ENCODE measurements at places on chromosomes 6 and 20.

- no peak for DNase-seq
- H3K27ac ChIP-seq, result no peak overlapping the region
- H3K4me1 ChIP-seq, result no peaks in the 10 kb centered on the region
- H3K27me3 ChIP-seq, result peaks cover 85% of the 10 kb centered on the region
Measured at GRCh38 chr6:105995391-105995865, 90.7 kb upstream of the PRDM1 start.

DNA sequence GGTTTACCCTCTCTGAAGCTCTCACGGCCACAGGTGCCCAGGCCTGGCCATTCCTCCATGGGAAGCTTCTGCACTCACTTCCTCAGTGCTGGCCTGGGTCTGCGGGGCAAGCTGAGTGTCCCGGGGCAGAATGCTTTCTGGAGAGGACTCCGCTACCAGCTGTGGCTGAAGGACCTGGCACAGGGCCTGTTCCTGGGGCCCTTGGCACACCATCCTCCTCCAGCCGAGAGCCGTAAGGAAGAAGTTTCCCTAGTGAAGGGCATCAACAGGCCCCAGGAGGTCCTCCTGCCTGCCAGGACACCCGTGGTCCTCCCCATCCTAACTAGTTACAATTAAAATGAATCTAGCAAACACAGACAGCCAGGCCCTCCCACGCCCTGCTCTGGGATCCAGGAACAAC is 14.0 kb upstream of the KCNK15 start:
- peak; percentile 86 for DNase-seq
- peaks cover 46% of the 10 kb centered on the region for H3K4me1 ChIP-seq
- H3K27me3 ChIP-seq, result no peaks in the 10 kb centered on the region
- no peak overlapping the region for H3K4me3 ChIP-seq
- no peaks in the 10 kb centered on the region for H3K36me3 ChIP-seq

DNA sequence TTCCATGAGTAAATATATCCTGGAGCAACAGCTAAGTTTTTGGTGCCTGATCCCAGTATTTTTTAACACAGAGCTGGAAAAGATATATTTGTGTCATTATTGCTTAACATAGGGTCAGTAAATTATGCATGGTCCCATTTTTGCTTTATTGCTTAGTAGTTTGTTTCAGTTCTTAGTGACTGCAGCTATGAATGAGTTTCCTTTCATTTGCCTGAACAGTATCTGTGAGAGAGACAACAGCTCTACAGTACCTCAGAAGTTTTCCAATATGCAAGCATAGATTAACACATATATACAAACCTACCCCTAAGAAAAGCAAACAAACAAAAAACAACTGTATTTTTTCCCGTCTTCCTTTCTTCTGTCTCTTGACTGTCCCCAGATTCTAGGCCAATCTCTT is 160.3 kb downstream of the MEI4 start:
- no peaks in the 10 kb centered on the region for H3K36me3 ChIP-seq
- no peak overlapping the region for H3K27ac ChIP-seq
- DNase-seq, result no peak

DNA sequence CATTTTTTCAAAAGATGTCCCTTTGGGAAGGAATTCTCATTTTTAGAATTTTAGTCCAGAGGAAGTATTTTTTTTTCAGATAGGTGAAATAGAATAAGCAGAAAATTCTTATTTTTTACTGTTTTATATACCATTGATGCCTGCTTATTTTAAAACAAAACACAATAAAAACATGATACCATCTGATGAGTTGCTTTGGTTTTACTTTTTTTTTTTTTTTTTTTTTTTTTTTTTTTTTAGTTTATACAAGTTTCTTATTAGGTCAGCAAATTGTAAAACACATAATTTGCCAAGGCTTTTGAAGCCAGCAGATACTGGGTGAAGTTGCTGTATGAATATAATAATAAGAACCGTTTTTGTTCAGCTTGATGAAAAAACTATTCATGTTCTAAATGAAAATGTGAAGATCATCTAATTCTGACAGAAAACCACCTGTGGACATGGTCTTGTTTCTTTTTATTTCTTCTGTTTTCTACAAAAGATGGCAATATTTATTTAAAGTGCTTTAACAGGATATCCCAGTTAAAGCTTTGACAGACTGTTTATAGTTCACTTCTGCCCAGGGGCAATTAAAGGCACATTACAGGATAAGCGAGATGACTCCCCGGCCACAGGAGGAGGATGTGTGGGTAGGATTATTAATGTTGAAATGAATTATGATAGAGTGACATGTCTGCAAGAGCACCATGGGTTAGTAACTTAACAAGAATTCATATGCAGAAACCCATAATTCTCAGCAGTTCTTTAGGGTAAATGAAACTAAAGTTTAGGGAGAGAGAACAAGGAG is 31.1 kb downstream of the MYB start:
- no peaks in the 10 kb centered on the region for H3K4me1 ChIP-seq
- H3K27ac ChIP-seq, result no peak overlapping the region
- no peaks in the 10 kb centered on the region for H3K36me3 ChIP-seq

- H3K27ac ChIP-seq, result no peak overlapping the region
- no peaks in the 10 kb centered on the region for H3K27me3 ChIP-seq
- no peaks in the 10 kb centered on the region for H3K36me3 ChIP-seq
- DNase-seq, result no peak
- H3K4me3 ChIP-seq, result no peak overlapping the region
Measured at GRCh38 chr6:149233056-149233715, 84.3 kb upstream of the TAB2 start.

GRCh38 chr6:106060167-106060566 is 26.0 kb upstream of the PRDM1 start:
- no peaks in the 10 kb centered on the region for H3K27me3 ChIP-seq
- no peak overlapping the region for H3K4me3 ChIP-seq
- no peak for DNase-seq
- no peak overlapping the region for H3K27ac ChIP-seq
- no peaks in the 10 kb centered on the region for H3K4me1 ChIP-seq
- no peaks in the 10 kb centered on the region for H3K36me3 ChIP-seq

GRCh38 chr6:22081709-22082108 is 215.1 kb downstream of the PRL start:
- H3K36me3 ChIP-seq, result no peaks in the 10 kb centered on the region
- no peak for DNase-seq
- no peaks in the 10 kb centered on the region for H3K27me3 ChIP-seq
- H3K4me1 ChIP-seq, result peaks cover 14% of the 10 kb centered on the region

GRCh38 chr20:48731536-48731935 is 96.3 kb downstream of the PREX1 start:
- no peaks in the 10 kb centered on the region for H3K36me3 ChIP-seq
- DNase-seq, result no peak
- H3K27me3 ChIP-seq, result no peaks in the 10 kb centered on the region

DNA sequence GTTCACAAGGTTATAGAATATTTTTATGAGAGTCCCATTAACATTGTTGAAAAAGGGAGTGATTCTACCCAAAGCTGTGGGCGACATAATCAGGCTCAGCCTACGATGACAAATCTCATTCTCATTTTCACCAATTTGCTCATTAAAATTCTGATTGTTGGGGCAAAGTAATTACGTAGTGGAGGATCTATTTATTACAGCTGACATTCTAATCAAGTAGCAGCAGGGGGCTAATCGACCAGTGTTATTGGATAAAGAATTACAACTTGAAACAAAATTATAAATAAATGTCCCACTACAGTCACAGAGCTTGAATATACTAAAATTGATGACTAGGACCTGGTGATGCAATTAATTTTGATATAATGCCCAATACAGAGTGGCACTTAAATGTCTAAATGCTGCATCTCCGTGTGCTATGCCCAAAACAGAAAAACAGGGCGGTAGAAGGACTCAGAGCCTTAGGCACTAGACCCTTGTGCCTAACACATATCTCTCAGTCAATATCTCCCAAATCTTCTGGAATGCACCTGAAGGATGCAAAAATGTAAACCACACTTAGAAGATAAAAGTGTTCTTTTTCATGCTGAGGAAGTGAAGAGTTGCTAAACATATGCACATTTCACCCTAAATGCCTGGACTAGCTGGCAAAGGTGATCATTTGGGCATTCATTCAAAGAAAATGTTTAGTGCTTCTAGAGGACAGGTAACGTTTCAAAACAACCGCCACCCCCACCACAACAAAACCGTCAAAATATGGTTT is 88.3 kb downstream of the CD24 start:
- no peaks in the 10 kb centered on the region for H3K27me3 ChIP-seq
- no peak overlapping the region for H3K27ac ChIP-seq
- no peak overlapping the region for H3K4me3 ChIP-seq

- H3K4me3 ChIP-seq, result no peak overlapping the region
- no peak overlapping the region for H3K27ac ChIP-seq
Measured at GRCh38 chr20:11966186-11966585, 48.5 kb downstream of the BTBD3 start.

- DNase-seq, result no peak
- no peak overlapping the region for H3K27ac ChIP-seq
- H3K4me3 ChIP-seq, result no peak overlapping the region
Measured at GRCh38 chr6:21518317-21518716, 75.2 kb upstream of the SOX4 start.

DNA sequence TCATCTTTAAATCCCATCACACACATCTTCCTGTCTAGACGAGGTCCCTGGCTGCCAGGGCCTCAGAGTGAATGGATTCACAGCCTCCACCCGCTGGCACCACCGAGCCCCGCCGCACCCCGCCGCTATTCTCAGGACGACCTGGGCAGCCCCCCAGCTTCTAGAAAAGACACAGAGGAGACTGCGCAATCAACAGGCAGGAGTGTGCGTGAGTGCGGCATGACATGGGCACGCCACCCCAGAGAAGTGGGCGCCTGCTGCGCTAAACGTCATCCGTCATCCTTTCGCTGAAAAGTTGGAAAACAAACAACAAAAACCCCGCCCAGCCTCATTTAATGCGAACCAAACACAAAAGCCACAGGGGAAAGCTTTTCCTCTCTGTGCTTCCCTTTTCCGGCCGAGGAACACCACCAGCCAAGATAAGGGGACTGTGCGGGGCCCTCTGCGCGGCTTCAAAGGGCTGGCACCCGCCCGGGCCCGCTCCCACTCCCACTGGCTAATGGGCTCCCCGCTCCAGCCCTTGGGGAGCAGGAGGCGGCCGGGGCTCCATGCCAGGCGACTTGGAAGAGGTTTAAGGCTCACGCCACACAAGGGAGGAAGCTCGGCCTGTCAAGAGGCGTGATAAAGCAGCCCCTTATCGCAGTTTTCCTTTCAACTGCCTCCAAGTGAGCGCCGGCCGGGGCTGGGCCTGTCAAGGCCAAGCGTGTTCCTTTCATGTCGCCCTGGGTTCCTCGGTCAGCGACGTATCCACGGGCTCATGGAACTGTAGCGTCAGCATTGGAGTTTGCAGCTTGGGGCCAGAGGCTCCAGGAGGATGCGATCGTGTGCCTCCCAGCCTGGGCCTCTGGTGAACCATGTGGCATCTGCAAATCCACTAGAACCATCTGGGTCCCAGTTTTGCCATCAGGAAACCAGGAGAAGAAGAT is 50.1 kb downstream of the NFATC2 start:
- no peaks in the 10 kb centered on the region for H3K36me3 ChIP-seq
- DNase-seq, result peak; percentile 42
- H3K4me3 ChIP-seq, result peak overlapping the region; percentile 21
- H3K4me1 ChIP-seq, result no peaks in the 10 kb centered on the region

DNA sequence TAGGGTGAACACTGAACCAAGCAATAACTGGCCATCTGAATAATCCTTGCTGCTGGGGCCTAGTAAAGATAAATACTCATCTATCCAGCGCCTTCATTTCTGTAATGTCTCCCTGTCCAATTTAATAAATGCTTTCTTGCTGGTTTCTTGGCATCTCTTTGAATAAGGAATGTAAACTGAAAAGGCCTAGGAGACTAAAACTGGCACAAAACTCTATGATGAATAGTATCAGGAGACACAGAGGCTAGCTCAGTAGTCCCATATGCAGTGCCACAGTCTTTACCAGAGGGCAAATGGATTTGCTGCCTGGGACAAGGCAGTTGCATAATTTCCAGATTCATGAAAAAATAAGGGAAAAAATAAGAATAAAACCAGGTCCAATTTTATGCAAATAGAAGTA is 324.4 kb downstream of the CENPW start:
- H3K27me3 ChIP-seq, result no peaks in the 10 kb centered on the region
- H3K27ac ChIP-seq, result no peak overlapping the region
- H3K4me1 ChIP-seq, result peaks cover 64% of the 10 kb centered on the region

- H3K27ac ChIP-seq, result no peak overlapping the region
- H3K4me1 ChIP-seq, result peaks cover 33% of the 10 kb centered on the region
- no peaks in the 10 kb centered on the region for H3K36me3 ChIP-seq
- no peak for DNase-seq
- H3K27me3 ChIP-seq, result no peaks in the 10 kb centered on the region
- H3K4me3 ChIP-seq, result peak overlapping the region; percentile 51
Measured at GRCh38 chr6:105993341-105994117, 92.6 kb upstream of the PRDM1 start.

DNA sequence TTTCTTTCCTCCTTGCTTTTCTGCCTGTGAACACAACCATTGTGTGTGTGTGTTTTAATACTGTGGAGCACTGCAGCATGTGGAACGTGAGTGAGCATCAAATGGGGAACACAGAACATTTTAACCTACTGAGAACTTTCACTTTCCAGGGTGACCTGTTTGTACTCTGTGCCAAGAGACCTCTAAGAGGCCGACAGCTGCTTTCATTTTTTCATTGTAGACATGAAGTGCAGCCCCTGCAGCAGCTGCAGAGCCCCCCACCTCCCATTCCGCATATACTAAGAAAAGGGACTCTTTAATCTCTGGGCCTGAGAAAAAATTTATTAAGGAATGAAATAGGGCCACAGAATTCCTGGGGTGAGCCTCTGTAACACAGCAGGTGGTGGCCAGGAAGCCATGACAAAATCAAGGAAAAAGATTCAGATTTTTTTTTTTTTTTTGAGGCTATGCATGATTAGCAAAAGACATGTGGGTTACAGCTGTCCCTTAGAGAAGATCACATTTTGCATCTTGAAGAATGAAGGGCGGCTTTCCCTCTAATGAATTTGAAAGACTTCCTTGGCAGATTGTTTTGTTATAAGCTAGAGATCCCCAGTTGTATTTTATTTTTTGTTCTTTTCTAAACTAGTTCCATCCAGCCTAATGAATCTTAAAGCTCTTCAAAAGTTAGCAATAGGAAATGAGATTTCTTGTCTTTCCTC is 503.4 kb downstream of the CD109 start:
- H3K4me3 ChIP-seq, result no peak overlapping the region
- no peaks in the 10 kb centered on the region for H3K27me3 ChIP-seq
- H3K36me3 ChIP-seq, result no peaks in the 10 kb centered on the region
- no peak overlapping the region for H3K27ac ChIP-seq
- H3K4me1 ChIP-seq, result no peaks in the 10 kb centered on the region

DNA sequence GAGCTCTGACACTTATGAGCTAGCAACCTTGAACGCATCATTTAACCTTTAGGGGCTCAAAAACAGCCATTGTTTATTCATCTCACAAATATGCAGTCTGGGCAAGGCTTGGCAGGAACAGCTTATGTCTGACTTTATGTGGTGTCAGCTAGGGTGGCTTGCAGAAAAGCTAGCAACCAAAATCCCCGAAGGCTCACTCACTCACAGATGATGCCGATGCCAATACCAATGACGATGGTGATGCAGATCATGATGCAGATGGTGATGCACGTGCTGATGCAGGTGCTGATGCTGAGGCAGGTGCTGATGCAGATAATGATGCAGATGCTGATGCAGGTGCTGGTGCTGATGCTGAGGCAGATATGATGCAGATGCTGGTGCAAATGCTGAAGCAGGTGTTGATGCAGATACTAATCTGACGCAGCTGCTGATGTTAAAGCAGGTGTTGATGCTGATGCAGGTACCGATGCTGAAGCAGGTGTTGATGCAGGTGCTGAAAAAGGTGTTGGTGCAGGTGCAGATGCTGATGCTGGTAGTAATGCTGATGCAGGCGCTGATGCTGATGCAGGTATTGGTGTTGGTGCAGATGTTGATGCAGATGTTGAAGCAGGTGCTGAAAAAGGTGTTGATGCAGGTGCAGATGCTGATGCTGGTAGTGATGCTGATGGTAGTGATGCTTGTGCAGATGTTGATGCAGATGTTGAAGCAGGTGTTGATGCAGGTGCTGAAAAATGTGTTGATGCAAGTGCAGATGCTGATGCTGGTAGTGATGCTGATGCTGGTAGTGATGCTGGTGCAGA is 195.6 kb downstream of the NFATC2 start:
- H3K36me3 ChIP-seq, result no peaks in the 10 kb centered on the region
- no peak for DNase-seq
- no peaks in the 10 kb centered on the region for H3K27me3 ChIP-seq
- H3K4me3 ChIP-seq, result no peak overlapping the region

All from tibial artery (tissue), 4 donors.